GM18507 (cell line): ENCODE measurements at places on chromosomes 3 and 15.

GRCh38 chr3:190504354-190505125, 9.3 kb upstream of the IL1RAP start:
- DNase-seq, result no peak

- no peak for DNase-seq
Measured at GRCh38 chr3:128988286-128988685, 5.6 kb downstream of the CFAP92 start.

GRCh38 chr3:128442070-128442469, 24.6 kb downstream of the DNAJB8 start:
- no peak for DNase-seq

DNA sequence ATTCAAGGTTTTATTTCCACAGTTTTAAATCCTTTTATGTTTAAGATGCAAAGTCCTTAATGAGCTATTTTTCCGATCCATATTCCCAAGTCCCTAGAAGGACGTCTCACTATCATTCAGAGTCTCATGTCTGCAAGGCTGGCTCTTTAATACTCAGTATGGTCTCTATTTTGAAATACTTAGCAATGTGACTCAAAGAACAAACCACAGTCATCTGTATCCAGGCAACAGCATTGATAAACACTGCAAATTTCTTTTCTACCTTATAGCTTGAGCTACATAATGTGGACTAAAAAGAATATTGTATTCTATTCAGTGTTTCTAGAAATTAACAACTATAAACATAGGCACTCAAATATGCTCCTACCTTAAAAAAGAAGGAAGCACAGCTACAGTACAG, 588.3 kb upstream of the NAALADL2 start:
- DNase-seq, result no peak

- DNase-seq, result no peak
Measured at GRCh38 chr3:171258316-171258715, 201.9 kb downstream of the TNIK start.

DNA sequence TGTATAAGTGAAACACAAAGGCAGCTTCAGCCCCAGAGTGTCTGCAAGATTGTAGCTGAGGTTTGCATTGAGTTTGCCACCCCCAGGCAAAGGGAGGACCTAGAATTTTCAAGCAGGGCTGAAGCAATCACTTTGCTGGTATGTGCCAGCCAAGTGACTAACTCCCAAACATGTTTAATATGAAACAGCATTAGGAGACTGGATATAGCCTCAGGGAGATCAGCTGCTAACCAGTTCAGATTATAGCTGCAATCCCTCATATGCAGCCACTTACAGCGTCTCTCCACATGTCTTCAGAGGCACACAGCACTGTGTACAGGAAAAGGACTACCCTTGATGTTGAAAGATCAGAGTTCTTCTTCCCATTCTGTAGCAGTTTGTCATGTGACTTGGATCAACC, 38.4 kb upstream of the PPP2R3A start:
- DNase-seq, result no peak

- DNase-seq, result no peak
Measured at GRCh38 chr15:85837011-85837433, 42.3 kb upstream of the KLHL25 start.

- DNase-seq, result no peak
Measured at GRCh38 chr15:93829115-93829870, 402.1 kb upstream of the MCTP2 start.

- DNase-seq, result no peak
Measured at GRCh38 chr3:35744419-35744818, 105.1 kb downstream of the ARPP21 start.

DNA sequence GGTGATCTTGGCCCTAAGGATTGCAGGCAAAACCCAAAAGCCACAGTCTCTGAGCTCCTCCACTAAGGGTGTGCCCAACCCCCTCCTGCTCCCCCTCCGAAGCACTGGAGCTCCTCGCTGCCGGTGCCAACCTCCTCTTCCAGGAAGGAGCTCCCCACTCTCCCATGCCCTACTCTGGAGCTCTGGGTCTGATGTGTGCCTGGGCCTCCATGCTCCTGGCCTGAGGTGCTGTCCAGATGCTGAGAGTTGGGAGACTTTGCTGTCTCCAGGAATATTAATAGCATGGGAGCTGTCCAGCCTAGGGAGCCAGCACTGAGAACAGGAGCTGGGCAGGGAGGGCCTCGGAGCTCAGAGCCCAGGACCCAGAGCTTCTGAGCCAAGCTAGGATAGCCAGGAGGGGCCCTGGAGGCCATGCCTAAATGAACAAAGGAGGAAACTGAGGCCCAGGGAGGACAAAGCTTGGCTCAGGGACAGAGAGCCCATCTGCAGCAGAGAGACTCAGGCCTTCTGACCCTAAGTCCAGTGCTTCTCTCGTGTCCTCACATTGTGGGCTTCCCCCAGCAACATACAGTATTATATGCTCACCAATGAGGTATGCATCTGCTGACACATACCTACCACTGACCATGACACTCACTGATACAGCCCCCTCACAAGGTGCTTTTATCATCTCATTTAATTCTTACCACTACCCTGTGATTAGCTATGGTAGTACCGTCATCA, 36.9 kb upstream of the HERC1 start:
- DNase-seq, result no peak

DNA sequence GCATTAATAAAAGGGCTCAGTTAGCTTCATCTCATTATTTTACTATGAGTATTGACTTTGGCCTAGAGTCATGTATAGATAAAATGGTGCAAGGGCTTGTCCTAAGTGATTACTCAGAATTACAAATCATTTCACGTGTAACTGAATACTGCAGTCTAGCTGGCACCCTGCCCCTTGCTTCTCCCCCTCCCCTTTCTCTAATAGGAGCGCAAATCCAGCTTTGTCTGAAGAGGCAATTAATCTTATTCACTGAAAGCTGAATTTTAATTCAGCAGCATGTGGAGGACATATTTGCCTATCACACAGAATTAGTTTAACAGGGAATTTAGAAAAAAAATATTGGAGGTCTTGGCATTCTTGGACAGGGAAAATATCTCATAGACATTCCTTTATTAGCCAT, 412.1 kb upstream of the DPH6 start:
- DNase-seq, result no peak

DNA sequence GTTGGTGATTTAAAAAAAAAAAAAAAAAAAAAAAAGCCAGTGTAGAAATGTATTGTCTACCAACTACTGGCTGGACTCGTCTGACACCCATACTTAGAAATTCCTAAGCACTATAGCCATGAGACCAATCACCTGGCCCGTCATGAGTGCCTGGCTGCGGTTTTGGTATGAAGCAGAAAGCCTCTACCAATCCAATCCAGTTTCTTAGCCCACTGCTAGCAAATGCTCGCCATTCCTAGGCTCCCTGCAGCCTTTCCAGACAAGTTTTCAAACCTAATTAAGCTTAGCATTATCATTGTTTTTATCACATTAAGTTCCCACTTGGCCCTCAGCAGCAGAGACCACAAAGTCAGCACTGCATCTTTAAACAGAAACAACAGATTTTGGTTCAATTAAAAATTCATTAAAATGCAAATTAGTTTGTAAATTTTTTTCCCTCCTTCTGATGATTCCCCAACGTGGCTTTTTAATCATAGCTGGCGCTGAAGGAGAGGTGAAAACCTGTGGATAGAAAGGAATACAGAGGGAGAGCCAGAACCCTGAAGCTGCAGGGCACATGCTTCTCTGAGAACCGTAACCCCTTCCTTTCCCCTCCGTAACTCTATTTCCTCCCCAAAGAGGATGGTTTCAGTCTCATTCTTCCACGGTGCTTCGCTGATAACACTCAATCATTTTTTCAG, 32.2 kb upstream of the ST8SIA2 start:
- DNase-seq, result no peak

- DNase-seq, result no peak
Measured at GRCh38 chr3:63128380-63128779, 149.7 kb upstream of the SYNPR start.

DNA sequence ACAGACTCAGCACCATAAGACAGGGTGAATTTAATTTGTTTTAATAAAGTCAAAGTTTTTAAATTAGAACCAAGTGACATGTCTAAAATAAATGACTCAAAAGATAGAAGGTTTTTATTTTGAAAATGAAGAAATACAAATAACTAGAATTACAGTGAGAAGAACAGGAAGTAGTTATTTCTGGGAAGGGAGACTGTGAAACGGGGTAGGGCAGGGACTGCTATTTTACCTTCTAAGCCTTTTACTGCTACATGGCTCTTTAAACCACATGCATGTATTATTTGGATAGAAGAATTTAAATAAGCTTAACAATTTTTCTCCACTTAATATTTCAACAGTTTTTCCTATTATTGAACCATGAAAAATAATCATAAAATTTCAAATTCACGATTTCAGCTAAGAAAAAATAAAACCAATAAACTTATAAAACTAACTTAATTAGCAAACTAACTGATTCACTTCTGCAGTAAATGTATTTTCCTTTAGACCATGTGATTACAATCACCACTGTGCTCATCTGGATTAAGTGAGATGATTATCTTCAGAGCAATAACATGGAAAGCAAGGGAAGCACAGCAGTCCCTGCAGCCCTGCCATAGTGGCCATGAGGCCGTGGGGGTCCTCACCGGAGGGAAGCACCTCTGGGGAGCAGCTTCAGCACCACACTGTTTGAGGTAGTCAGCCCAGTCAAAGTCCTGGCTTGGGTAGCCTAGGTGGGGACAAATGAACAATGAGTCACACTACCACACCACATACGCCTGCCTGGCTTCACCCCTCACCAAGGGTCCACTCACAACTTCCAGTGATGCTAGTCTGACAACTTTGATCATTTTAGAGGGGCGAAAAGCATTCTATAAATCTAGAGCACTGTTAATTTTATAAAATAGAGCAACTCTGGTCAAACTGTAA, 28.3 kb upstream of the STIMATE start:
- DNase-seq, result no peak

GRCh38 chr15:74901612-74902063, 5.0 kb downstream of the FAM219B start:
- DNase-seq, result peak; percentile 43

DNA sequence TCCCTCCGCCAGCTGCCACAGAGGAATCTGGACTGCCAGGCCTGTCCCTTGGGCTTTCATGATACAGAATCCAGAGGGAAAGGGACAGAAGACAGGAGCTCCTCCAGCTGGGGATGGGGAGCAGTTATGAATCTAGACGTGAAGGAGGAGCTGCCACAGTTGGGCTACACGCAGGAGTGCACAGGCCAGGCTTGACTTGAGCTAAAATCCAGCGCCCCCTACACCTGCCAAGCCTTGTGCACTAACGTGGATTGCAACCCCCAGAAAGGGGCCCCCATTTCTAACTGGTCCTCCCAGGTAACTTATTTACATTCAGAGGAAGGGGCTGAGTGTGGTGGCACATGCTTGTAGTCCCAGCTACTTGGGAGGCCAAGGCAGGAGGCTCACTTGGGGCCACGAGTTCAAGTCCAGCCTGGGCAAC, 14.3 kb downstream of the KLHL6 start:
- DNase-seq, result no peak

- DNase-seq, result no peak
Measured at GRCh38 chr3:163011596-163011995, 1515.0 kb downstream of the OTOL1 start.

DNA sequence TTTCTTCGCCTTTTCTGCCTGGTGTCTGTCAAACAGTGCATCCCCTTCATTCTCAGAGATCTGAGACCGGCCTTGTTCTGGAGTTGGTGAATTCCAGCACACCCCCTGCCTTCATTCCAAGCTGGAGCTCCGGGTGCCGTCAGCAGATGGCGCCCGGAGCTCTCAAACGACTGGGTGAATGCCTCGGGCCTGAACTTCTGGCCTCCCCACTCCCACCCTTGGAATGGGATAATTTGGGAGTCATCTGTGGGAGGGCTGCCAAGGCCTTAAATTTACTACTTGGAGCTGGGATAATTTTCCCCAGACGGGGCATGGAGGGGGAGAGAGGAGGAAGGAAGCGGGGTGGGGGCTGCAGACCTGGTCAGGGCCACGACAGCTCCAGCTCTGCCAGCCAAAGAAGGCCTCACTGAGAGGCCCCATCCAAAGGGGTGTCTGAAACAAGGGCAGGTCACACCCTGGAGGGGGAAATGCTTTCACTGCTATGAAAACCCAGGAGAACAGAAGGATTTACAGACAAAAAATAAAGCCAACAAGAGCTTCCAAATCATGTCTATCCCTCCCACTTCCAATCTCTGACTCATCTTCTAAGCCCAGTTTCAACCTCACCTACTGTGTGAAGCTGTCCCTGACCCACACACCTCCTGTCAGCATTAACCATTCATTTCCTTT, 187.9 kb downstream of the OPA1 start:
- peak; percentile 35 for DNase-seq

DNA sequence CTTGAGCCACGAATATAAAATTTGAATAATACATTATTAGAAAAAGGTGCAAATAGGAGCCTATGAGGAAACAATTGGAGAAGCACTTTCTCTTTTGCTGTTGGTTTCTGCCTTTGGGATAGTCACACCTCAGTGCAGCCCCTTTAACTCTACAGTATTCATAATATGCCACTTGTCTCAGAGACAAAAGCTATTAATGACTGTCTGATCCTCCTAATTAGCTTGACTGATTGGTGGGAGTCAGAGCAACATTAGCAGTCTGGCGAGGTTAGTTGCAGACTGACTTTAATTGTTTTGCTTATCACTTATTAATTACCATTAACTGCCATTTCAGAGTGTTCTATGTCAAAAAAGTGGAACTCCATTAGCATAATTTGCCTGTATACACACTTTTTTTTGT, 225.0 kb upstream of the ARHGEF26 start:
- DNase-seq, result no peak

DNA sequence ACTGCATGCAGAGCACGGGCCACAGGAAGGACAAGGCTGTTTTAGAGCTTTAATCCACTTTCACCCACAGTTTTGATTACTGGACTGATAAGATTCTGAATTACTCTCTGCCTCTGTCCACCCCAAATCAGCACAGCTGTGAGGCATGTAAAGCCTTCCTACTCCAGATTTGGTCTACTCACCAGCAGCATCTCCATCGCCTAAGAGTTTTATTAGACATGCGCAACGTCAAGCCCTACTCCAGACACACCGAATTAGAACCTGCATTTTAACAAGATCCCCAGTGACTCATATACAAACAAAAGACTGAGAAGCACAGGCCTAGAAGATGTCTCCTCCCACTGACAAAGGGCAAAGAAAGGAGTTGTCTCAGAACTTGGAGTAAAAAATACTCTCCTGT, 221.2 kb downstream of the TUSC7 start:
- no peak for DNase-seq
